ENCODE measurements at places on chromosomes 16 and 17.

DNA sequence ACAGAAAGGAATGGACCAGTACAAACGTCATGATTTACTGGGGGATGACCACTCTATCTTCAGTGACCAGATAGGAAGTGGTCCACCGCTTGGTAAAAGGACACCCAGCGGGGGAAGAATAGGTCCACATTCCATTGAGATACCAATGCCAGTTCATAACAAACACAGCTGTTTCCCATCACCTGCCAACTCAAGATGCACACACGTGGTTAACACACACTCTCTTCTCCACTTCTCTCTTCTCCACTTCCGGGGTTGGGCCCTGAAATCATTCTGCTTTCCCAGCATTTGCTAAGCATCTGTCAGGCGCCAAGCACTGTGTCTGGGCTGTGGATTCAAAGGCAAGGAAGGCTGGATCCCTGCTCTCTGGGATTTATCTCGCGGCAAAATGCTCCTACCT lies 175.5 kb downstream of the SLC39A11 start:
- no peak for DNase-seq

GRCh38 chr17:74252211-74252610 lies 21.8 kb upstream of the DNAI2 start:
- no peak for DNase-seq

DNA sequence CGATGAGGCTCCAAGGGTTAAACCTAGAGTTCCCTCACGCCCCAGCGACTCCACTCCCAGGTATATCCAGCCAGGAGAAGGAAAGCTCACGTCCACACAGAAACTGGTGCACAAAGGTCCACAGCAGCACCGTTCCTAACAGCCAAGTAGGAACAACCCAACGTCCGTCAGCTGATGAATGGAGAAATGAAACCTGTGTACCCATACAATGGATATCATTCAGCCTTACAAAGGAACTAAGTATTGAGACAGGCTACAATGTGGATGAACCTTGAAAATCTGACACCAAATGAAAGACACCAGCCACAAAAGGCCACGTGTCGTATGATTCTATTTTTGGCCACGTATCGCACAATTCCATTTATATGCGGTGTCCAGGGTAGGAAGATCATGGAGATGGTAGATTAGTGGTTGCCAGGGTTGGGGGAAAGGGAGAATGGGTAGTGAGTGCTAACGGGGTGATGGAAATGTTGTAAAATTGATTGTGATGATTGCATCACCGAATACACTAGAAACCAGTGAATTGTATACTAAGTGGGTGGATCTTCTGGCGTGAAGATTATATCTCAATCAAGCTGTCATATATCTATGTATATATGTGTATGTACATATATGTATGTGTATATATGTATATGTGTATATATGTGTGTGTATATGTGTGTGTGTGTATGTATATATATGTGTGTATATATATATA lies 30.1 kb downstream of the NLRC3 start:
- no peak for DNase-seq

GRCh38 chr17:5672141-5672540 lies 87.8 kb upstream of the NLRP1 start:
- no peak for DNase-seq

GRCh38 chr17:36183001-36183971 lies 6.8 kb upstream of the TBC1D3B start:
- DNase-seq, result no peak

- no peak for DNase-seq
These were observed 54.9 kb downstream of the GNAO1 start for GRCh38 chr16:56246051-56246817.

DNA sequence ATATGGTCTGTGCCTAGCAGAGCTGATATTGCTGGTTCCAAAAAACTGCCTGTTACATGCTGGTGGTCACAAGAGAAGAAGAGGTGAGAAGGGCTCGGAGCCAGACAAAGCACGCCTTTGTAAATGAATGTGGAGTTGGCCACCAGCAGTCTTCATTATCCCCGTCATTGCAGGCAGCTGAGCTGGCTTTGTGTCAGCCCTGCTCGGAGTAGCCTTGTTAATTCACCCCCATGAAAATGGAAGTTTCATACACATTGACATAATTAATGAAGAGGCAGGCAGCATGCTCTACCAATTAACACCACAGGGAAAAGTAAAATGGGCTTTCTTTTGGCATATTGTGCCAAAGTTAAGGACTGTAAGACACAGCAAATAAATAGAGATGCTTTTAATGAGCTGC lies 113.7 kb upstream of the RBFOX1 start:
- DNase-seq, result no peak

GRCh38 chr17:77453613-77454241 lies 313.0 kb downstream of the SEC14L1 start:
- DNase-seq, result no peak

DNA sequence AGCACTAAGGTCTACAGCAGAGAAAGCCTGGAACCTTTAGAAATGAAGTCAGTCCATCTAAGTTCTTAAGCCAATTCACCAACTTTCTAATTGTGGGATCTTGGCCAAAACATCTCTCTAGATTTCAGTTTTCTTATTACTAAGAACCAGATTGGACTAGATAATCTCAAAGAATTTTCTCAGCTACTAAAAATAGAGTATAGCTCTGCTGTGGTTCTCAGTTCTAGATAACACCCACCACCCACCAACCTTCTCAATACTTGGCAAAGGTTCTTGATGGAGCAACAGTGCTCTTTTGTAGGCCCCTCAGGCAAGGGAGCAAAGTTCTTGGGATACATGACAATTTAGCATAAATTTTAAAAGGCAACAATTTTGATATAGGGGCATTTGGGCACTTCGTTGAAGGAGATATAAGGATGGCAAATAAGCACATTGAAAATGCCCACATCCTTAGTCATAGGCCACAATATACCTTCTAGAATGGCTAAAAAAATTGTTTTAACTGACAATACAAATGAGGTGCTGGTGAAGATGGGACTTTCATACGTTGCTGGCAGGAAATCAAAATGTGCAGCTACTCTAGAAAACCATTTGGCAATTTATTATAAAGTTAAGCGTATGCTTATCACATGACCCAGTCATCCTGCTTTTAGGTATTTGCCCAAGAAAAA lies 74.4 kb upstream of the TMEM132E start:
- DNase-seq, result no peak

DNA sequence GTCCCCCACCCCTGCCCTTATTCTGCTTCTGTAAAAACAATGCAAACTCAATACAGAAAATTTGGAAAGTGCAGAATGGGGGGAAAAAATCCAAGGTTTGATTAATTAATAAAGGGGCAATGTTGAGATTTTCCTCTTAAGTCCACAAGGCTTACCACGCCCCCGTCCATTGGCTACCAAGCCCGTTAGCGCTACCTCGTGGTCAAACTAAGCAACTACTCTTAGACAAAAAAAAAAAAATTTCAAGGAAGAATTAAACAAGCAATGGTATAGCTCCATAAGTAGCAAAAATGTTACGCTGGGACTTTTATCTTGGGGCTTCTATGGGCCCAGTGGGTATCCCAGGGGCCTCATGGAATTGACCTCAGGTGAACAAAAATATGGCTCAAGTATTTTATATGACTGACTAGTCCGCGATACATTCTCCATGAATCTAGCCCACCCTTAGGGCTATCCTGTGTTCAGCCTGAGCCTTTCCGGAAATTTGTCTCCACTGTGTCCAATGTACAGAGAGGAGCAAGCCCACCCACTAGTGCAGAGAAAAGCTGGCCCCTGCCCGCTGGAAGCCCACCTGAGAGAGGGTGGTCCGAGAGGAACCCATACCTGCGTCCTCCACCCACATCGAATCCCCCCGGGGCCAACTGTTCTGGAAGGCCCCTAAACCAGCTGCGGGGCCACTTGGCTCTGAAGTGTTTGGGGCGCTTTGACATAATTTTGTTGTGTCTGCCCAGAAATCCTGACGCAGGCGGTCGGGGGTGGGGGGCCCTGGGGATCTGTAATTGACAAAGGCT lies 19.1 kb upstream of the TEX2 start:
- no peak for DNase-seq

GRCh38 chr16:337975-338575 lies 14.4 kb downstream of the AXIN1 start:
- DNase-seq, result no peak

- DNase-seq, result no peak
These were observed 18.7 kb downstream of the TPSG1 start for GRCh38 chr16:1206326-1206725.

DNA sequence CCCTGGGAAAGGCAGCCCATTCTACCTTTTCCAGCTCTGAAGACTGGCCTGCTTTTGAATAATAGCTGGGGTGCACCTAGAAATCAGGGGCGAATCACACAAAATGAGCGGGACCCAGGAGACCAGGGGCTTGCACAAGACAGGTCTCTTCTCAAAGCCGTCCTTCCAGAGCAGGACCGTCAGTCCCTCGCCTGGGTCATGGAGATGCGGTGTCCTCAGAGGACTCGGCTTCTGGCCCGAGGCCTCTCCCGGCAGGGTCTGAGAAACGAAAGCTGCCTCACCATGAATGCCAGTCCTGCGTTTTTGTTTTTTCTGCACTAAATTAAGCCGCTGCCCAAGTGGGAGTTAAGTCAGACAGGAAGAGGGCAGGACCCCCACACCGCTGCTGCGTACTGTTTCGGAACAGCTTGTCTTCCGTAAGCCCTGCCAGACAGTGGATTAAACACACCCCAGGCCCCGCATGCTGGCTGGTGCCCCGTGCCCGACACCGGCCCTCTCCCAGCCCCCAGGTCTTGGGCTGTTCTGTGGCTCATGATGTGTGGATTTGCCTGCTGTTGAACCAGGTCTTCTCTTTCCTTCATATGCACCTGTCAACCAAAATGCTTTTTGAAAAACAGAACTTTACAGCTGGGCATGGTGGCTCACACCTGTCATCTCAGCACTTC lies 142.1 kb upstream of the RPH3AL start:
- DNase-seq, result no peak

Data from stimulated activated CD8-positive, alpha-beta memory T cell treated with anti-CD3 and anti-CD28 coated beads, Interleukin-7, amount 100 ng/mL, for 1 hour (primary cell).